ENCODE measurements at places on chromosomes 6 and 20.

GRCh38 chr6:29749308-29749662 lies 26.1 kb downstream of the HLA-F start:
- DNase-seq, result no peak

DNA sequence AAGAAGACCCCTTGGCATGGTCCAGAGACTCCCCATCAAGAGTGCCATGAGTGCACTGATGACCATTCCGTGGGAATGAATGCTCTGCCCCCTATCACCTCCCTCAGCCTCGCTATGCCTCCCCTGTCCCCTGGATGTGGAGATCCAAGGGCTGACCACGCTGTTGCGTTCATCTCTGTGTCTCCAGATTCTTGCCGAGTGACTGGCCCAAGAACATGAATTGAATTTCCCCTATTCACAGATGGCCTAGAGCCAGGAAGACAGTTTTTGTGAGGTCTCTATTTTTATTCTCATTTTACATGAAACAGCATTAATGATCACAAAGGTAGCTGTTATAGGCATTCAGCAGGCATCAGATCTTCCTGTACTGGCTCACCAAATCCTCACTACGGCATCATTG lies 33.6 kb downstream of the MAFB start:
- no peak for DNase-seq

GRCh38 chr6:116314878-116315277 lies 35.1 kb upstream of the TSPYL1 start:
- DNase-seq, result no peak

DNA sequence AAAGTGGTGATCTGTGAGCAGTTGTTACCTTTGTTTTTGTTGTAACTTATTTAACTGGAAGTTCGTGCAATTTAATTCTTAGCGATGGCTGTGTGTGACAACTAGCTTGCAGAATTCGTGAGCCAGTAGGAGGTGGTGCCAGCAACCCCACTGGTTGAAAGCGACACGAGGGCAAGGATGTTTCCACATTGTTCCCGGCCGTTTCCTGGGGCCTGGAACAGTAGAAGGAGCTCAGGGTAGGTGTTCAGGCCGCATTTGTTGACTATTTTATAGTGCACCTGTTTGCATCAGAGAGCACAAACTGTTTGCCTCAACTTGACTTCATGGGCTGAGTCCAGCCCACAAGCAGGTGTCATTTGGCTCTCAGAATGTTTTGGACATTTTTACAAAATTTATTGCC lies 112.1 kb upstream of the PTPN1 start:
- DNase-seq, result no peak

DNA sequence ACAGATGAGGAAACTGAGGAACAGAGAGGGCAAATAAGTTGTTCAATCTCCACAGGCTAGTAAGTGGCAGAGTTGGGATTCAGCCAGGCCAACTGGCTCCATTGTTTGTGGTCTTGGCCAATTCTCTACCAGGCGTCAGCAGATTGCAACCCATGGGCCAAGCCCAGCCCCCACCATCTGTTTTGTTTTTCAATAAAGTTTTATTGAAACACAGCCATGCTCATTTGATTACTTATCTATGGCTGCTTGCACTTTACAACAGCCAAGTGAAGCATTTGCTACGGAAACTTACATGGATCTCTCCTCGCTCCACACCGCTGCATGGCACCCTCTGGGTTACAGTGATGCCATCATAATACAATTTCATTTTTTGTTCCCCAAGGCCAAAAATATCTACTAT lies 90.8 kb downstream of the ZNF217 start:
- peak; percentile 44 for DNase-seq

- no peak for DNase-seq
Measured at GRCh38 chr6:60670036-60670435, 1616.0 kb downstream of the KHDRBS2 start.

- no peak for DNase-seq
Measured at GRCh38 chr6:41428336-41428995, 93.1 kb downstream of the NCR2 start.

- DNase-seq, result no peak
Measured at GRCh38 chr6:163635731-163636364, 221.3 kb downstream of the QKI start.

Data from DMS 273 treated with DMSO at 0.1 percent for 48 hours (cell line).